Fibroblast of skin of scalp (primary cell): ENCODE measurements at places on chromosomes 1 and 21.

DNA sequence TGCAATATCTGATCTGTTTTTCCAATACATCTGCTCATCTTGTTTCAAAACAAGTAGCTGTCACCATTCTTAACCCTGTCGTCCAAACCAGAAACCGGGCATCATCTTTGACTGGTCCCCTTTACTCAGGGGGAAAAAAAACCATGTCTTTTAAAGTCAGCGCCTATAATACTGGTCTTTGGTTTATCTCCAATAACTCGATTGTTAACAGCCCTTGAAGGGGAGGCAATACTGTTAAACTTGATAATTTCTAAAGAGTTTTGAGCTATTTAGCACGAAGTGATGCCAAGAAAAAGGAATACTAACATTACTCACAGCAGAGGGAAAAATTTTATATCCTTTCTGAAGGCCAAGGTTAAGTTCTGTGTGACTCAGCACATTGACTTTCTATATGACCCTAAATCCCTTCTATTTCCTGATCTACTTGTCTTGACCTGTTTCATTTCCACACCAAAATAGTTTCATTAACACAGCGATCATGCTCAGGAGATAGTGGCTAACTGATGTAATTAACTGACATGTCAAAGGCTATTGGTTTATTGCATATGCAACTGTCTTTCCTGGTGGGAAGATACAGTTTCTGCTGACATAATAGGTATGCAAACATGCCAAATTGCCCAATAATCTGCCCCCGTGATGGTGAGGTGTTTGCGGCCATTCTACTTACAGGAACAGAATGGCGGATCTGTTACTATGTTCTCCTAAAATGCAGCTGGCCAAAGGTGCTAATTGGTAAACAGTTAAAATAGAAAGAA is 59.1 kb downstream of the NFIA start:
- DNase-seq, result peak; percentile 50

DNA sequence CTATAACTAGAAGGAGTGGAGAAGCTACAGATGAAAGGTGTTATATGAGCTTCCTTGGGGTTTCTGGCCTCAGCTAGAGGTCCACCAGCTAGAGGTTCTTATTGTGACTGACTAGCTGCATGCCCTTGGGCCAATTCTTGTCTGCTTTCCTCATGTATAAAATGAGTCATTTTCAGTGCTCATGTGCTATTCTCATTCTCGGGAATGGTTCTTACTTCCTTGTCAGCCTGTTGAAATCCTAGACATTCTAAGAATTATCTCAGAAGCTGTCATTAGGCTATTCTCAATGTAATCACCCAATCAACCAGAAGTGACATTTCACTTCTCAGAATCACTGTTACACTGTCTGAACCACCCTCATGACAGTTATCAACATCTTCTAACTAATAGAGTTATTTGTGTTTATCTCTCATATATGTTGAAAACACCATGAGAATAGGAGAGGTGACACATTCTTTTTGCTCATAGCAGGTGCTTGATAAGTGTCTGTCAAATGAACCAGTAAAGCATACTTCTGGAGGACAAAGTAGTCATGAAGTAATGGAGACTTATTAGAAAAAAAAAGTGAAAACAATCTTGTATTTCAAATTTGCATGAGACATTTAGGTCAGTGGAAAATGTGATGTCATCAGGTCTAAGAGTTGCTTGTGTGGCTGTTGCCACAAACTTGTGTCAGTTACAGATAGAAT is 122.8 kb upstream of the IVNS1ABP start:
- peak; percentile 86 for DNase-seq

DNA sequence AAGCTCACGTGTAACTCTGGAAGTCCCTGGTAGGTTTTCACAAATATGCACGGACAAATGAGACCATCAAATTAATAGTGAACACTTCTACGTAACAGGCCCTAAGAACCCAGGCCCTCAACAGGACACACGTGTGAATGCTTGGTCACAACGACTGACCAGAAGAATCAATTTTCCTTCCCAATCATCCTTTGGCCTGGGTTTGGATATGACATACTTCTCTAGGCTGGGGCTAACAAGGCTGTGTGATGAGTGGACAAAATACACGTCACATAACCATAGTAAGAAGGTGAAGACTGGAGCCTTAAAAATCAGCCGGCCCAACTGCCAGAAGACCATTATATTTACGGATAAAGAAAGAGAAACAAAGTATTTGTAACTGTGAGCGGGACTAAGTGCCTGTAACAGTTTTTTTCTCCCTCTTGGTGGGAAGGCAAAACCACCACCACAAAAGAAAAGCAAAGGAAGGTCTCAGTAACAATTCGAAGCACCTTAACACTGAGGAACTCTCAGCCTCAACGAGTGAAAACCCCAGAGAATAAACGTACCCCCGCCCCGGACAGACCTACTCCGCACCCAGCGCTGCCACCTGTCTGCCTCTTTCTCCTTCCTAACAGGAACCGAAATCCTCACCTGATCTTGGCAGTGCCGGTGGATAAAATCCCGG is 450 bp downstream of the SDE2 start:
- DNase-seq, result peak; percentile 25

DNA sequence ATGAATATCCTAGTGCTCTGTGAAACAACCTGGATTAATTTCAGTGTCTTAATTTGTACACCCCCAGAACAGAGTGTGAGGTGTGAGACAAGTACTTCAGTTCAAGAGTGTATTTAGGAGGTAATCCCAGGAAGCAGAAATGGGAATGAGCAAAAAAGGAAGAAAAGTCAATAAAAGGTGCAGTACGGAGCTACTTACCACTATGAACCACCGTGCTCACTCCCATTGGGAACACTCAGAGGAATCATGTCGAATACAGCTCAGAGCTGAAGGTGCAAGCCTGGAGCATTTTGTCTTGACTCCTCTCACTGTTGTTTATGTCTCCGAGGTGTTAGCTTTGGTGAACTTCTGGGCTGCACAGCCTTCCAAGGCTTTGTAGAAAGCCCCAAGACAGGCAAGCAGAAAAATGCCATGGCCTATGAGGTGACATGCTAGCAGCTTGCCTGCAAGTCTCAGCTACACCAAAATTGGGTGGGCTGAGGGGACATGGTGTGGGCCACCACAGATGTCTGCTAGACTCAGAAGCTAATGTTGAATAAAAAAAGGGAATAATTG is 7.4 kb upstream of the SVBP start:
- DNase-seq, result no peak

- no peak for DNase-seq
Measured at GRCh38 chr1:150273311-150273710, 721 bp downstream of the C1orf54 start.

DNA sequence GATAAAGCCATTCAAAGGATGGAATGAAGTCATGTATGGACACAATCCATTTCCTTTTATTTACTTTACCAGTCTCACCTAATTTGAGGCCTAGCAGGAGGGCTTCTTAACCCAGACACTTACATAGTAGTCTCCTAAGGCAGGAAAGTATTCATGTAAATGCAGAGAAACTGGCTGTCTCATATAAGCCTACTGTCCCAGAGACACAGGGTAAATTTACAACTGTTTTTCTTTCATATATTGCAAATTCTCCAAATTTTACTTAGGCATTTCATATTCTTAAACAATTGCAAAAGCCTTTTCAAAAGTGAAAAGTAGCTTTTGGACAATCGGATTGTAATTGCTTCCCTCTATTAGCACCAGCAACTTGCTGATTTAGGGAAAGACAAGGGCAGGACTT is 29.9 kb downstream of the SPAG17 start:
- no peak for DNase-seq
